ENCODE measurements at places on chromosomes 4 and X.

DNA sequence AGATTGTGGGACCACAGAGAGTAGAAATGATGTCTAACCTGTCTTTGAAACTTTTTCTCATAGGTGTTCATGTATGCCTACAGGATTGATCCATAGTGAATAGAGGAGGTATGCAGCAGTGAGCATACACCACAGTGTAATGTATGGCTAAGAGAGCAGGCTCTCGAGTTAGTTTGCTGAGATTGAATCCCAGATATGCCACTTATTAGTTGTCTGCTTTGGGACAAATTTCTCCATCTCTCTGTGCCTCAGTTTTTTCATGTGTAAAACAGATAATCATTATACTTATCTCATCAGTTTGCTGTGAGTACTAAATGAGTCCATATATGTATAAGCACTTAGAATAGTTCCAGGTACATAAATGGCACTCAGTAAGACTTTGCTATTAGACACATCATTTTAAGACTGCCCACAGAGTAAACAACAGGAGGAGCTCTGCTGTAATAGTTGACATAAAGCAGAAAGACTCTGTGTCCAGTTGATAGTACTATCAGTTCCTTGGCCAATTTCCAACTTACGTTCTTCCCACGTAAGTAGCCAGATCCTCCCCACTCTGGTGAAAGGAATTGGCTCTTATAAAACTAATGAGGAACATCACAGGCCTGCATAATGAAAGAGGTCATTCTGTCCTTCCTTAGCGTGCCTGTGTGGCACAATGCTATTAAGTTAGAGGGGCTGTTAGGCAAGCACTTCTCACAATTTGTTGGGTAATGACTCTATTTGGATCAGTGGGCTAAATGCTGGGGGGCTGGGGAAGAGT, 20.7 kb upstream of the RNF150 start:
- no peak for DNase-seq

DNA sequence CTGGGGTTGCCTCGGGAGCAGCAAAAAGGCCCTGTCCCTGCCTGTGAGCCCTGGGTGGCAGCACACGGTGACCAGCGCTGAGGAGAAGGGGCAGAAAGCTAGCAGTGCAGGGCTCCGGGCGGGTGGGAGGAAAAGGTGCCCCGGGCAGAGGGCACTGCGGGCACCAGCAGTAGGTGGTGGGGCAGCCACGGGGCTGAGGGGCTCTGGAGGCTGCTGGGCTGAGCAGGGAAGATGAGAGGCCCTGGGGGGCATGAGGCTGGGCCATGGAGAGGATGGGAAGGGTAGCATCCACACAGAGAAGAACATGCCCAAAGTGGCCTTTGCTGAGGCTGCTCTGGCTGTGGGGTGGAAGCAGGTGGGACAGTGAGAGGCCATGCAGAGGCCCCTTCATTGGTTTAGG, 67.5 kb upstream of the NKX1-1 start:
- no peak for DNase-seq

- peak; percentile 55 for DNase-seq
These were observed 58.0 kb upstream of the KLF3 start for GRCh38 chr4:38605753-38606586.

- DNase-seq = no peak
These were observed 952 bp downstream of the ARSD start for GRCh38 chrX:2928191-2928582.

DNA sequence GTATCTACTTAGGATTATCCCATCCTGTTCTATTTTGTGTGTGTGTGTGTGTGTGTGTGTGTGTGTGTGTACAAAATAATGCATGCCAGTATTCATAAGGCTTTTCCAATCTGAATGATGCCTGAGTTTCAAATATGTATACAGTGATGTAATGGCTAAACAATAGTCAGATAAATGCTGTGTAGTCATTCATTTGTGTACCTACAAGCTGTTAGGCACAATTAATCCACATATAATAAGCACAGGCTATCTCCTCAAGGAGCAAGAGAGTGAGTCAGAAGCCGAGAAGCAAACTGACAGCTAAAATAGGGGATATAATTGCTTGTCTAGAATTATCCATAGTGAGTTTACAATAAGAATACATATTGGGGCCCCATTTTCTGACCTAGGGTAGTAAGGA, 15.7 kb downstream of the DMD start:
- no peak for DNase-seq

DNA sequence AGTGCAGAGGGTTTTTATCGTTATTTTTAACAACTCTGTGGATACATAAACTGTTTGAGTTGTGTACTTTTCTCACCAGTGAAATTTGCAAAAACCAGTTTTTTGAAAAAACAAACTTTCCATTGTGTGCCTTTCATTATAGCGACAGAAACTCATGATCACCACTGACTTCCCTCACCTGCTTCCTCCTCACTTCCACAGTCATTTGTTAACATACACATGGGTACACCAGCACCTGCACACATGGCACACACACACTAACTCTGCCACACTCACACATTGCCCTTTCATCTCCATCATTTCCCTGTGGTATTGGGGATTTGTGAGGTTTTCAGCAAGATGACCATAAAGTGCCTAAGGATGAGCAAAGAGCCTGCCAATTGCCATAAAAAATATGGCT, 20.6 kb downstream of the CLDN22 start:
- DNase-seq = no peak

- no peak for DNase-seq
These were observed 198.6 kb downstream of the MAGEB5 start for GRCh38 chrX:26414534-26414933.

- DNase-seq = no peak
These were observed 60.0 kb downstream of the FHDC1 start for GRCh38 chr4:152996111-152996571.

GRCh38 chrX:85851418-85851817, 195.9 kb downstream of the CHM start:
- no peak for DNase-seq

DNA sequence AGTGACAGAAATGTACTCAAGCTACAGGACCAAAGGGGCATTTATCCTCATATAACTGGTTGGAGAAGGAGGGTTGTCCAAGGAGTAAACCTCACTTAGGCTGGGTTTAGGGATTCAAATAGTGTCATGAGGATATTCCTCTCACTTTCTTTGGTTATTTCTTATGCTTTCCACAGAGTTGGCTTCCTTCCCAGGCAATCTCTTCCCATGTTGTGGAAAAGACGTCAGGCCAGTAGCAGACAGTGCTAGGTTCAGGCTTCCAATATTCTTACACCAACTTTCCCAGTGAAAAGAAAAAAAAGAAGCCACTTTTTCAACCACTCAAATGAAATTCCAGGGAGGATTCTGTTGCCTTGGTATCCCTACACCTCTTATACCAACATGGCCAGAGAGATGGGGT, 653.0 kb downstream of the C4orf33 start:
- no peak for DNase-seq

DNA sequence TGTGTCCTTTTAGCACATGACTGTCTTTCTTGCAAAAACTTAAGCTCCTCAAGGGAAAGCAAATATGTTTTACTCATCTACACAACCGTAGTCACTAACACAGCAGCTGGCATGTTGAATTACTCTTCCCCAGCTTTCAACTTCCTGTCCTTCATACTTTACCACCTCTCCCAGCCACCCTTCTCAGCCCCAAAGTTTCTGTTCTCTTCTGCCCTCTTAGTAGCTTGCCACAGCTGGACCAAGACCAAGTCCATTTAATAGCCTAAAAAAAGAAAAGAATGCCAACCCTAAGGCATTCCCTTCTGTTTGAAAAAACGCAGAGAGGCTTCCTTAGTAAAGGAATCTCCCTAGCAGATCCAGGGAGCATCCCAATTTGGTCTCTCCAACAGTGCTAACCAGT, 36.8 kb downstream of the SRPX2 start:
- DNase-seq = no peak

- no peak for DNase-seq
These were observed 45.8 kb upstream of the MSANTD1 start for GRCh38 chr4:3202836-3203820.

- no peak for DNase-seq
These were observed 4.0 kb upstream of the ZNF518B start for GRCh38 chr4:10461091-10461849.

DNA sequence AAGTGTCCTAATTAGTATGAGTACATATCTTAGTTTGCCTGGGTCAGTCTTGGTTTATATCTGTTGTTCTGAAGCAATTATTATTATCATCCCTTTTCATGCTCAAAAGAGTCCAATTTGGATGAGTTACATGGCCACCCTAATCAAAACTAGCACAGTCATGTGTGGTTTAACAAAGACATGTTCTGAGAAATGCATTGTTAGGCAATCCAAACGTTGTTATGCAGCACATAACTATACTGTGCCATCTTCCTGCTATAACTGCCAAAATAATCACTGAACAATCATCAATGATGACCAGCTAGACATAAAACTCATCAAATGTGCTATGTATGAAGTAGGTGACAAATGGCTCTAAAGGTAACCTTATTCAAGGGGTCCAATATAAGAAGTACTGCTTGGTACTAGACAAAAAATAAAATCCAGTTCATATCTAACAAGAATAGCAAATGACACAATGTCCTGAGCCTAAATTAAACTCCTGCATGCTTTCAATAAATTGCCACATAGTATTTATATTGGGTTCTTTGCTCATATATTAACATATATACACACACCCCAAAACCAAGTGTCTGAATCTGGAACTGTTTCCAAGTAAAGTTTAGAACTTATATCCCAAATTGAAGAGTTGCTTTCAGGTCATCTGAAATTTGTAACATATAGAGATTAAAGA, 41.9 kb downstream of the CNOT6L start:
- DNase-seq = no peak

DNA sequence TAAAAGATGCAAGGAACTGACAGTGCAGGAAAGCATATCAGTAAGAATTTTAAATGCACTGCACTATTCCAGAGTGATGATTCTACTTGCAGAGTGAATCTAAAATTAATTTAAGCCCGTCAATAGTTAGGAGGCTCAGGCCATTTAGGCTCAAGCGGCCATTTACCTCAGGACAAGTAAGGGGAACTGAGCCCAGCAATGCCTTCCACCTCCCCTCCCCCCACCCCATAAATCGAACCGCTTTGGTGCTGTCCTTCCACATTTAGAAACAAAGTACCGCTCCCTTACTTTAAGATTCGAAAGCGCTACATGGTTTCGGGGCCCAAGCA, 665 bp downstream of the RBM41 start:
- no peak for DNase-seq

DNA sequence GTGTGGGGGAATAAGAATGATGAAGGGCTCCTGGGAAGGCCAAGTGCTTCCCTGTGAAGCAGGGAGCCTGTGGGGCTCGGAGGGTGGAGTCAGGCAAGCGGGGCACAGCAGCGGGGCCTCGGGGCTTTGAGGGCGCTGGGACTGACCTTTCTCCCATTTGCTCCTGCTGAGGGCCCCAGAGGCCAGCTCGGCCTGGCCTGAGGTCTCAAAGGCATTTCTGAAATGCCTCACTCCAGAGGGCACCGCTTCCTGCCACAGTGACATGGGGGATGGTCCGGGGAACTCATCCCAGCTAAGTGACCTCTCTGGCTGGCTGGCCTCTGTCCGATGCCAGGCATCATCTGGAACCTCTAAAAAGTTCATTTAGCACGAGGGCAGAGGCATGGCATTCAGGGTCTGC, 98.8 kb upstream of the STX18 start:
- DNase-seq = no peak

- no peak for DNase-seq
These were observed 274.5 kb downstream of the ADGRA3 start for GRCh38 chr4:22241415-22241814.

- DNase-seq = no peak
These were observed 265.7 kb downstream of the IQCM start for GRCh38 chr4:149549911-149550310.

DNA sequence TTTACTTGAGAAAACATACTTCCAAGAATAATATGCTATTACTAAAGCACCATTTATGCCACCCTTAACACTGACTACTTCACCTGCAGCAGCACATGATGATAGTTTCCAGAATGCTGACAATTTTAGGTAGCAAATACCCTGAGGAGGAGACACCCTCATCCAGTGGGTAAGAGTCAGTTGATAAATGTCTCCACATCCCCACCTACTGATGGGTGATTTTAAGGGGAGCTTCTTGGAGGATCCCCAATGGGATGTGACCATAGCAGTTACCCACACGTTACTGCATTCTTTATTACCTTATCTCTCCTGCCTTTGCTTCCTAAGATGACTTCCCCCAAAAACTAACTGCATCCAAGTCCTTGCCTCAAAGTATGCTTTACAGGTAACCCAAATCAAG, 131.2 kb upstream of the SMARCAD1 start:
- DNase-seq = no peak
